Foreskin keratinocyte (primary cell): ENCODE measurements at places on chromosomes 2 and 18.

DNA sequence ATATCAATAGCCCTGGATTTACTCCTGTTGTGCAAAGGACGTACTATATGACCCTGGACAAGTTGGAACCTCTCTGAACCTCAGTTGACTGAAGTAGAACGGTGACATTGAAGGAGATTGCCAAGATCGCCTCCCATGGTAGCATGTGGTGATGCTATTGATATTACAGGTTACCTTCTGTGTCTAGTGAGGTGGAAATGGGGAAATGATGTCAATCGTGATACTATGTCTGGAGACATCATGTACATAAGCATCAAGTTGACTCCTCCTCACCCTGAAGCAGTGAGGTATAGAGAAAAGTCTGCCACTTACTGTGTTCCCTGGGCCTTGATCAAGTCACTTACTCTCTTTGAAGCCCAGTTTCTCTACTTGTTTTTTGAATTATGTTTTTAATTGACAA lies 93.9 kb downstream of the KLF7 start:
- no peak for DNase-seq

DNA sequence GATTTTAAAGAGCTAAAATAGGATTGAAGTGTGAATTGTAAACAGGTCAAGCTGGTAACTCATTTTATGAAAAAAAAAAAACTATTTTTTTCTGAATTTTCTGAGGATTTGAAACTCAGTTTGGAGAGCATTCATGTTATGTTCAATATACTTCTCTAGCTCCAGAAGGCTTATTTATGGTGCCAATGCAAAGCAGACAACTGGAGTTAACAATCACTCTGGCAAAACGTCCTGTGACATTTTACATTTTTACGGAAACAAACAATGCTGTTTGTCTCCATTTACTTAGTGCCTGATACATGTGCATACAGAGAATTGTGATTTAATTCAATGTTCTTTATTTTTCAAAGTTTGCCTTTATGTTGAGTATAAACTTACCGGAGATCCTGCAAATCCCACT lies 96.0 kb downstream of the COL5A2 start:
- no peak for DNase-seq

GRCh38 chr18:43714343-43715010 lies 437.2 kb upstream of the SYT4 start:
- no peak for DNase-seq

GRCh38 chr2:143615562-143615961 lies 486.3 kb downstream of the ARHGAP15 start:
- no peak for DNase-seq

GRCh38 chr2:60157283-60157682 lies 396.2 kb downstream of the BCL11A start:
- no peak for DNase-seq

GRCh38 chr18:13217971-13218367 lies 591 bp upstream of the LDLRAD4 start:
- no peak for DNase-seq

GRCh38 chr2:28610583-28611201 lies 114.8 kb downstream of the PLB1 start:
- DNase-seq: peak; percentile 99

- DNase-seq: no peak
Measured at GRCh38 chr2:45626387-45627221, 15.5 kb upstream of the SRBD1 start.

- no peak for DNase-seq
Measured at GRCh38 chr18:75280427-75281280, 70.1 kb downstream of the TSHZ1 start.

- DNase-seq: peak; percentile 50
Measured at GRCh38 chr2:164898475-164898874, 56.9 kb downstream of the SLC38A11 start.

DNA sequence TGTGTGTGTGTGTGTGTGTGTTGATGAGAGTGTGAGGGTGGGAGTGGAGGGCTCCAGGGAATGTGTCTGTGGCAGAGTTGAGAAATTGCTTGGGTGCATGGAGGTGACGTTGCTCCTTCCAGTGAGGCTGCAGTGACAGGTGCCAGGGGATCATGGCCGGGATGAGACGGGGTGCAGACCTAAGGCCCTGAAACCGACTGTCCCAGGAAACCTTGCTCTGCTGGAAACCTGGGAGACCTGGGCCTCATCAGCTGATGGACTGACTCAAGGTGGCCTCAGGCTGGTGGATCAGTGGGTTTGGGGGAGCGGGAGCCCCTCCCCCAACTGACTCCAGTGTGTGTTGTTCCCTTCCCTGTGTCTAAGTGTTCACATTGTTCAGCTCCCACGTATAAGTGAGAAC lies 56.6 kb downstream of the INHBB start:
- DNase-seq: no peak

DNA sequence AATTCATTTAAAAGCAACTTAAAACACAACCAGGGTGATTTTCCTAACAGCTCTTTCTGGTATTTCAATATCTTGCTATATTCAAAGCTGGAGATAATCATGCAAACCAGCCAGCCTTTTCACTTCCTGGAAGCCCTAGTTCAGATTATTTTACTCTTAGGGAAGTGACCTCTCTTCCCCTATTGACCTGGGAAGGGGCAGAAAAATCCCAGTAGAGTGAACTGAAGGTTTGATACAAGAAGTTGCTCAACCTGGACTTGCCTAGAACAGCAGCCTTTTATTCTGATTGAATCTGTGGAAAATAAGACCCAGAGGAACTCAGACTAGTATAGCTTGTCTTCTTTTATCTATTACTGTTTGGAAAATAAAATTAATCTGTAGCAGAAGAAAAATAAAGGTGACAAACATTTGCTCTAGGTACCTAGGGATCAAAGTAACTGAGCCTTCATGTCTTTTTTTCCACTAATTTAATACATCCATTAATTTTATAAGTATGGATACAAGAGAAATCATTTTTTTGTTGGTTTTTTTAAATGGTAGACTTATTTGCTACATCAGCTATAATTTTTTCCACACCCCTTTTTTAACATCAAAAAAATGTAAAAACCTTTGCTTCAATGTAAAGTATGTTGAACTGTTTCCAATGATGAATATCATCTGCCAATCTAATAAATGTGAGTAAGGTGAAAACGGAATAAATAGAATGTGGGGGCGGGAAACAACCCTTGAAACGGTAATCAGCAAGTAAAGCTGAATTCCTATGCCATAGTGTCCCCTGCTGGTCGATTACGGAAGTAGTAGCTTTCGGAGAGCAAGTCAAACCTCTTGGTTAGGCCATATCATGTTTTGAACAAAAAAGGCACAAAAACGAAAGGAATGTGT lies 629.9 kb downstream of the NRXN1 start:
- no peak for DNase-seq

DNA sequence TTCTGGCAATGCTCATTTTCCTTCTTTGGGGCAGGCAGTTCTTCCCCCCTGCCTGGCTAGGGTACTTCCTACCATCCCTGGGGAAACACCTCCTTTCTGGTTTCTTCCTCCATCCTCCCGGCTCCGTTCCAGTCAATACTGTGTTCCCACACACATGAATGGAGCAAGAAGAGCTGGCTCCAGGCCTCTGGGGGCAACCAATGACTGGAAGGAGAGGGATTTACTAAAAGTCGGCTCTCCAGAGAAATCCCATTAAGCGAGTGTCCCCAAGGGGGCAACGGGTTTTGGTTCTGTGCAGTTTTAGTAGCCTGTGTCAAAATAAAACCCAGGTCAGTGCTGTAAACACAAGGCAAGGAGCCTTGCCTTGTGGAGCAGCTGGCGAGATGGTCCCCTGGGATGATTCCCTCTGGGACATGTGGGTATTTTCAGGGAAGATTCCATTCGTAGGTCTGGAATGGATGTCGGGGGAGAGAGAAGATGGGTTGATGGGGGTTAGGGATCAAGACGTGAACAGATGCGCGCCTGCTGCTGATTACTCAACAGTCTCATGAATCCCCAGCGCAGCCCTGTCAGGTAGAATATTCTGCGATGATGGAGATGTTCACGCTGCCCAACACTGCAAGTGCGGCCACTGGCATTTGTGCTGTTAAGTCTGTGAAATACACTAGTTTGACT lies 32.0 kb downstream of the EMILIN2 start:
- DNase-seq: no peak

- no peak for DNase-seq
Measured at GRCh38 chr2:234427081-234428061, 69.5 kb downstream of the ARL4C start.

GRCh38 chr2:152418688-152419087 lies 83.7 kb downstream of the FMNL2 start:
- DNase-seq: no peak

DNA sequence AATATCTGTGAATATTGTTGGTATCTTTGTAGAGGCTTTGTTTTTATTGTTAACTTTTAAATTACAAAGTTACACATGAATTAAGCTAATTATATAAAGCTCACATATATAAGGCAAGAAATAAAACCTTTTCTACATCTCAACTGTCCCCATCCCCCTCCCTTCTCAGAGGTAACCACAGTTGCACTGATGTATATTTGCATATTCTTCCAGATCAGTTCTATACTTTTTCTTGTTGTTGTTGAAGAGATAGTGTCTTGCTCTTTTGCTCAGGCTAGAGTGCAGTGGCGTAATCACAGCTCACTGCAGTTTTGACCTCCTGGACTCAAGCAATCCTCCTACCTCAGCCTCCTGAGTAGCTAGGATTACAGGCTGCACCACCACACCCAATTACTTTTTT lies 36.0 kb upstream of the CDC42EP3 start:
- DNase-seq: no peak

DNA sequence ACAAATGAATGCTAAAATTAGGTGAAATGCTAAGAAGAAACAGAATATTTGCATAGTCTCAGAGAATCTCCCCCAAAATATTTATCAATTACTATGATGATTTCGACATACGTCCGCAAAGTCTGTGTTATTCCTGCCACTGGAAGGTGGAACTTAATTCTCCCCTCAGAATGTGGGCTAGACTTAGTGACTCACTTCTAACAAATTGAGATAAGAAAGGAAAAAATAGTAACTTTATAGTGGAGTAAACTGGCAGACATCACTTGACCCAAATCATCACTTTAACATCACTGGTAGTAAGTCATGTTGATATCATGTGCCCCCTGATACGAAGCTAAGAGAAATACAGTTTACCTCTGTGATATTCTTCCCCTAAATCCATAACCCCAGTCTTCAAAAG lies 23.5 kb downstream of the HADHB start:
- DNase-seq: no peak

GRCh38 chr2:101722864-101723263 lies 25.4 kb downstream of the MAP4K4 start:
- no peak for DNase-seq

DNA sequence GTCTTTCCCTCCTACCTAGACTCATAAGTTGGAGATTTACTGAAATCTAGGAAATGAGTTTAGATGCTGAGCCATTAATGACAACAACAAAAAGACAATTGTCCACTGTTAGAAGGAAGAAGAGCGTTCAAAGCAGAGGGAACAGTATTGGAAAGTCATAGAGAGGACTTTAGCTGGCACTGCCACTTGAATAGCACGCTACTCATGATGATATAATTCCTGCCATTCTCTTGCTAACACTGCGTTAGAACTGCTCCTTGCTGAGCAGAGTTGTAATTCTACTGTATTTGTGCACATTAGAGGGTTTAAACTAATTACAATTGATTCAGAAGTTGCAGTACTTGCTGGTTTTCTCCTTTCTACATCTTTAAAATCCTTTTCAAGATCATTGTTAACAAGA lies 9.0 kb upstream of the AFTPH start:
- no peak for DNase-seq

DNA sequence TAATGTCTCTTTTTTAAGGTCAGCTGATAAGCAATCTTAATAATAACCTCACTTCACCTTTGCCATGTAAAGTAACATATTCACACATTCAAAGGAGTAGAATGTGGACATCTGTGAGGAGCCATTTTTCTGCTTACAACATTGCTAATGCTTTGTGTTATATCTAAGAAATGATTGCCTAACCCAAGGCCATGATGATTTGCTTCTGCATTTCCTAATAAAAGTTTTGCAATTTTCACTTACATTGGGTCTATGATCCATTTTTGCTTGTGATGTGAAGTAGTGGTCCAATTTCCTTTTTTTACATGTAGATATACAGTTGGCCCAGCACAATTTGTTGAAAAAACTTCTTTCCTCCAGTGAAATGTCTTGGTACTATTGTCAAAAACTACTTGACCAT lies 22.0 kb downstream of the RELCH start:
- DNase-seq: no peak
